Thoracic aorta (tissue), 2 donors: ENCODE measurements at places on chromosomes 12 and 14.

DNA sequence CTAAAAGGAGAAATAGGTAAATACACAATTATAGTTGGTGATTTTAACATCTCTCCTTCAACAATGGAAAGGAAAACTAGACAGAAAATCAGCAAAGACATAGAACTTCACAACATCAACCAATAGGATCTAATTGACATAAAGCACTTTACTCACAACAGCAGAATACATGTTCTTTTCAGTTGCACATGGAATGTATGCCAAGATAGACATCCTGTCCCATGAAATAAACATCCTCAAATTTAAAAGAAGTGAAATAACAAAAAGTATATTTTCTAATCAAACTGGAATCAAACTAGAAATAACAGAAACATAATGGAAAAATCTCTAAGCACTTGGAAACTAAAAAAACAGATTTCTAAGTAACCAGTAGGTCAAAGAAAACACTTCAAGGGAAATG lies 296.2 kb upstream of the RGS6 start:
- DNase-seq: no peak

GRCh38 chr12:14256555-14257169 lies 108.8 kb upstream of the ATF7IP start:
- peak; percentile 31 for DNase-seq

DNA sequence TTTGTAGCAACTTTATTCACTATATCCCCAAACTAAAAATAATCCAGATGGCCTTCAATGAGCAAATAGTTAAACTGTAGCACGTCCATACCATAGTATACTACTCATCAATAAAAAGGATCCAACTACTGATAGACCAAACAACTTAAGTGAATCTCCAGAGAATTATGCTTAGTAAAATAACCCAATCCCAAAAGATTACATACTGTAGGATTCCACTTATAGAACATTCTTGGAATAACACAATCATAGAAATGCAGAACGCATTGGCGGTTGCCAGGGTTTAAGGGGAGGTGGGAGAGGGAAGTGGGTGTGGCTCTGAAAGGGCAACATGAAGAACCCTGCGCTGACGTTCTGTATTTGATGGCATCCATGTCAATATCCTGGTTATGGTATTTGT lies 28.6 kb downstream of the SNRPF start:
- no peak for DNase-seq

- DNase-seq: no peak
Observed at GRCh38 chr12:124760560-124760959, 103.1 kb downstream of the SCARB1 start.

DNA sequence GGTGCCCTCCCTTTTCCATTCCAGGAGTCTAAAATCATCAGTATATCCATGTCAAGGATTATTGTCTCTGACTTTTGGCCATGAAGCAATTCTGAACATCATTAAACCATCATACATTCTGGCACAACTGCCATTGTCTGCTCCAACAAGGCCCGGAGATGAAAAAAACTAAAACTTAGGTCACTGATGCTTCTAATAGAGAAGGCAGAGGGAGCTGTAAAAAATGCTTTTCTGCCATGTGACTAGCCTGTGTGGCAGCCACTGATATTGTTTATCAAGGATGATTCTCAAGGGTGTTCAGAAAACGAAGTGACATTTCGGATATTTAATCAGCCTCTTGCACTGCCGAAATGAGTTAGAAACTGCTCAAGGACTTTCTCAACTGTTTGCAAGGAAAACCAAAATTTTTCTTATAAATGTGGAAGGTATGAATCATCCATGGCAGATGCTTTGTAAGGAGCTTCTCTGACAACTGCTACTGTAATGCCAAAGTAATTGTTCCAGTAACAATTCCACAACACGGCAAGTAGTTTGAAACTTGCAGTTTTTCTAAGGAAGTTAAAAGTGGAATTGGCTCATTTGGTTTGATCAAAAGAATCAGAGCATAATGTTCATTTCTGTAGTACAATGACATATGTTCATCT lies 1076.5 kb upstream of the FLRT2 start:
- no peak for DNase-seq

- no peak for DNase-seq
Observed at GRCh38 chr12:92675092-92675865, 27.5 kb upstream of the PLEKHG7 start.

GRCh38 chr14:87940382-87940781 lies 52.6 kb downstream of the GALC start:
- DNase-seq: no peak

- DNase-seq: no peak
Observed at GRCh38 chr14:23079716-23080115, 15.2 kb downstream of the ACIN1 start.

DNA sequence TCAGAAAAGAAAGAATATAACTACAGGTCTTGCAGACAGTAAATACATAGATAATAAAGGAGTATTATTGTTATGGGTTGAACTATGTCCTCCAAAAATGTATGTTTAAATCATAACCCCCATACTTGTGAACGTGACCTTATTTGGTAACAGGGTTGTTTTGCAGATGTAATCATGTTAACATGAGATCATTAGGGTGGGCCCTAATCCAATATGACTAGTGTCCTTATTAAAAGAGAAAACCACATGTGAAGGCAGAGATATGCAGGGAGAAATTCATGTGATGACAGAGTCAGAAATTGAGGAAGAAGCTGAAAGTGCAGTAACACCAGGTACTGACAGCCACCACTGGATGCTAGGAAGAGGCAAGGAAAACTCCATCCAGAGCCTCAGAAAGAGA lies 29.0 kb downstream of the MAGOHB start:
- no peak for DNase-seq

GRCh38 chr12:124203176-124203575 lies 91.7 kb upstream of the RFLNA start:
- no peak for DNase-seq

DNA sequence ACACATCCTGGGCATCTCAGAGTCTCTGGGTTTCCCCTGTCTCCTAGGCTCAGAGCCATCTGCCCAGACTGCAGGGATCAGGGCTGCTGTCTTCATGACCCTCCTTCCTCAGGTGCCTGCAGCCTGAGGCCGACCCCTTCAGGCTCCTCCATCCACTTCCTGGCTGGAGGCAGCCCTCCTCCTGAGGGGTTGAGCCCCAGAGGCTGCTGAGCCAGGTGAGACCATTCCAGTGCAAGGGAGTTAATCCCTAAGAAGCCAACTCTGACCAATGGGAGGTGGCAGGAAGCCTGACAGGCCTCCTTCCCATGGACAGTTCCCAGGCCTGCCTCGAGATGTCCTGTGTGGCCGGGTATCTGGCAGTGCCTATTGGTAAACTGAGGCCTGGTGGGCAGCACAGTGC lies 8.4 kb upstream of the PPP4R4 start:
- no peak for DNase-seq

DNA sequence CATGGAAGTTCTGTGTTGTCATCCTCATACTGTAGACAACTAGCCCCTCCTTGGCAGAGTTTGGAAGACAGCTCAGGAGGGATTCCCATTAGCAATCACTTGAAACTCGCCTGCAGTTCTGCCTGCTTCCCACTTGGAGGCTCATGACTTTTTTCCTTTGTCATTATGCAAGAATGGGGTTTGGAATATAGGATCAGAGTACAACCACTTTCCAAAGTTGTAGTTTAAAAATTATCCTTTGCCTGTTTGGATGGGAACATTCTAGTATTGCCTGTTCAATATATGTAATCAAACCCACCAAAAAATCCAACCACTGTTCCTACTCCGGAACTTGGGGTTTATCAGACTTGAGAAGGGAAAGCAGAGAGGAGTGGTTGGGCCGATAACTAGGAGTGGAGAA lies 2.1 kb upstream of the GPD1 start:
- no peak for DNase-seq

GRCh38 chr12:78448692-78449091 lies 415.9 kb upstream of the SYT1 start:
- no peak for DNase-seq

DNA sequence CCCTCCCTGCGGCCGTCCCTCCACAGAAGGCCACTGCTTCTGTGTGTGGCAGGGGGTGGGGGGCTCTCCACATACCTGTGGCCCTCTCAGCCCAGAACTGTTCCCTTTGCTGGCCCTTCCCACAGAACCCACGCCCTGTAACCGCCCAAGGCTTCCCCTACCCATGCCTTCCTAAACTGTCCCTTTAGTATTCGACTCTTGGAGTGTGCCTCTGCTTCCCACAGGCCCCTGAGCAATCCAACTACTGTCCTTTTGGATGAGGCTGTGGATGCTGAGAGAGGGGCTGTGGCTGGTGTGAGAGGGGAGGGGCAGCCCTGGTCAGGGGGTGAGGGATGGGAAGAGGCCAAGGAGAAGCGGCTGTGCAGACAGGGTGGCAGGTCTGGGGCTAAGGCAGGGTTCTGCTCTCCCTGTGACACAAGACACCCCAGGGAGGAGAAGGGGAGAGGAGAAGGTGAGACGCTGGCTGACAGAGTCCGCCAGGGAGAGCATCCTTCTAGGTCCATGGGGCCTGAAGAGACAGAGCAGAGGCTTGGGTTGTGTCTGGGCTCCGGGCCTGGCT lies 46.0 kb downstream of the DLK1 start:
- DNase-seq: no peak

GRCh38 chr12:97148941-97149559 lies 242.0 kb downstream of the NEDD1 start:
- no peak for DNase-seq

- no peak for DNase-seq
Observed at GRCh38 chr14:103738166-103738565, 22.6 kb downstream of the ZFYVE21 start.

DNA sequence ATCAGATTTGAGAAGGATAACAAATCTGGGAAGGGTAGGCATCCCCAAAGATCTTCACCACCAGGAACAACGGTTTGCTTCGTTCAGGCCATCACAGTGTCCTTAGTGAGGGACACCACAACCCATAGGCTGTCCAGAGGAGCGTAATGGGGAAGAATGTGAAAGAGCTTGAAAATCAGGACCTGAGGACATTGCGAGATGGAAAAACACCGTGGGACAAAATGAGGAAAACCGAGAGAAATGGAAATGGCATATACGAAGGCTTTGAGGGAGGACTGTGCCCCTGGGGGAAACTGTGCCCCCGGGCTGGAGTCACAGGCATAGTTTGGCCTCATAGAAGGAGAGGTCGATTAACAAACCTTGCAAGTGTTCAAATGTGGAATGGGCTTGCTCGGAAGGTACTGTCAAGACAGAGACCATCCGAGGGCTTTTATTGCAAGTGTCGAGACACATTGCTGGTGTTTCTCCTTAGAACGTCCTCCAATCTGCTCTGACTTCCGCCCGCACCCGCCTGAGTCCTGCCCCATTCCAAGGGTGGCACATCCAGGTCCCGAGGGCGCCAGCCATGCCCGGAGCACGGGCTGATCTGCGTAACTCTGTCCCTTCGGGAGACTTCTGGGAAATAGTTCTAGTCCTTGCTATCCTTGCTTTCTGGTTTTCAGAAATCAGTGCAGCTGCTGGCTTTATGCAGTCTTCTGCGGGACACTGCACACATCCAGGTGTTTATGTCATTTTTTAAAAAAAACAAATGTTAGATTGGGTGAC lies 885 bp upstream of the PALS1 start:
- DNase-seq: no peak

DNA sequence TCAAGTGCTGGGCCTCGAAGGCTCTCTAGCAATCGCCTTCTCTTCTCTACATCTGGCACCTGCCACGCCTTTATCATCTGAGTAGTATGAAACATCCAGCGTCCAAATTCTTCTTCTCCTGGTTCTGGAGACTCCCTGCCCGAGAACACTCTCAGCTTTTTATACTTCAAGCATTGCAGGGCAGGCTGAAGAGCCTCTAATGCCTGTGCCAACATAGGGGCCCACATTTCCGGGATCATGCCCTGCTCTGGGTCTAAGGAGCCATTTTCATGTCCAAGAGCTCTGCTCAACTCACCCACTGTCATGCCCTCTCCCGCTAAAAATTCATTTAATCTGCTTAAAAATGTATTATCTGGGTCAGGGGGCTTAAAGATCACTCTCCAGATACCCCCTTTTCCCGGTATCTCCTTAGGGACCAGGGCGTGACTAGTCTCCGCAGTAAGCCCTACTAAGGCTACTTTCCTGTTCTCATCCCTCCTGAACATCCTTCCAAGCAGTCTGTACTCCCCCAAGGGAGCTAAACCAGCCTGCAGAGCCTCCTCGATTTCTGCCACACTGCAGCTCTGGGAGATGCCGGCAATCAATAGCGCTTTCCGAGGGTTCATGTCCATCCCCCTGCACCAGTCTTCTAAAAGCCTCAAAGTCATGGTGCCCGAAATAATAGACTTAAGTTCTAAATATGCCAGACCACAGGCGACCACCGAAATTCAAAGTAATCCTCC lies 940 bp downstream of the MOAP1 start:
- no peak for DNase-seq

- DNase-seq: no peak
Observed at GRCh38 chr14:55142466-55142865, 13.4 kb downstream of the LGALS3 start.

DNA sequence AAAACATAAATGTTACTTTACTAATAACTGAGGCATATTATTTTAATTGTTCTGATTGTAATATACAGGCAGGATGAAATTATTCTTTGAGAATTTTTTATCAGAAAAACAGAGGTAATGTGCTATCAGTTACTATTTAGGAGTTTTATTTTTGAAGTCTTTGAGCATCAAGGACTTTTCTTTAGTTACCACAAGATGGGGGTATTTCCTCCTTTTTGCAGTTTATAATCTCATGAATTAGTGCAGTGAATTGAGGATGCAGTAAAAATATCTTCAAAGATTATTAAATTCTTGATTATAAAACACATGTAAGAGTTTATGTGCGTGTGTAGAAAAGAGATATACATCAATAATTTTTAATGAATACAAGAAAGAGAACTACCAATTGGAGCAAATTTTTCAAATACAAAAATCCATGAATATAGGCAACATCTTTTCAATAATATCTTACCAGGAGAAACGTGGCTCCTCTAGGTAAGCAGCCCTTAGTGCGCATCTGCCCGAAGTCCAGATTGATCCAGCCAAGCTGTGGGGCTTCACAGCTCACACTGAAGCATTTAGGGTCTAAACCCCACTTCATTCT lies 71.6 kb downstream of the ERGIC2 start:
- DNase-seq: no peak

DNA sequence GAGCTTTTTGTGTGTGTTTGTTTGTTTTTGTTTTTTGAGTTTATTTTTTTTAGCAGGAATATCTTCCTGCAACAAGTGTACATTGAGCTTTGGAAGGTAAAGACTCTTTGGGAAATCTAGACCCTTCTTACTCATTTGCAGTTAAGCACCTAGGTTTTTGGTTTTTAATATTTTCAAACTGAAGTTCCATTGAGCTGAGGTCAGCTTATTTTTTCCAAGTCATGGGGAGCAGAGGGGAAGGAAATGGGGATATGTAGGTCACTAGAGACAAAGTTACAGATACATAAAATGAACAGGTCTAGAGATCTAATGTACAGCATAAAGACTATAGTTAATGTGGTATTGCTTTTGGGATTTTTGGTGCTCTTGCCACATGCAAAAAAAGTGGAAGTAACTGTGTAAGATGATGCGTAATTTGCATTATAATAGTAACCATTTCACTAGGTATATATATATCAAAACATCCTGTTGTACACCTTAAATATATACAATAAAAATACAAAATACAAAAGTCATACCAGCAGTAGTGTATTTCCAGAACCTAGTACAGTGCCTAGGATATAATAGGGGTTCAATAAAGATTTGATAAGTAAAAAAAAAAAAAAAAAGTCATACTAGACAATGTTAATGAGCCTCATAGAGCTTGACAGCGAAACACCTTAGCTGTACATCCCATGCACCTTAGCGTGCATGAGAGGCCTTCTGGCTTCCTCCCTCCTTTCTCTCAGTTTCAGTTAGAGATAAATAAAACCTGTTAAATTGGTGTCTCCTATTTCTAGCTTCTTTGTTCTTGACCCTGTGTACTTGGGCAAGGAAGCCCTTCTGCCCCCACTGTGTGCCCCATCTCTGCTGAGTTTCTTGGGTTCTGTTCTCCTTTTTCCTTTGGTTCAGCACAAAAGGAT lies 22.7 kb downstream of the CGRRF1 start:
- DNase-seq: no peak
